ENCODE measurements at places on chromosomes 13 and 19.

- DNase-seq = peak; percentile 66
Measured at GRCh38 chr13:110560601-110561343, 750 bp downstream of the RAB20 start.

DNA sequence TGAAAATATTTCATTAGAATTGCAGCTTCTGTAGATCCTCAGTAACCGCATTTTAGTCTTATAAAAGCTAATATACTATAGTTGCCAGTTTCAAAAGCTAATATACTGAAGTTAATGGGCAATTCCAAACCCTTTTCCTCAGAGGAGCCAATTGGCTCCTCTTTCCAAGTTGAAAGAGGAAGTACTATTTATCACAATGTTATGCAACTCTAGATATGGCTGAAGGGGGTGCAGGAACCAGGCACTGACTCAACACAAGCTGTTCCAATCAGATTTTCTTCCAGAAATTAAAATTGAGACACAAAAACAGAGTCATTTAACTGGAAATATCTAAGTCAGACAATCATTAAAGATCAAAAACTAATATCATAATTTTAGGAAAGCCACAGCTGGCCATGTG is 258.9 kb downstream of the PCDH20 start:
- no peak for DNase-seq

GRCh38 chr13:49240017-49240416 is 7.7 kb upstream of the CDADC1 start:
- no peak for DNase-seq

DNA sequence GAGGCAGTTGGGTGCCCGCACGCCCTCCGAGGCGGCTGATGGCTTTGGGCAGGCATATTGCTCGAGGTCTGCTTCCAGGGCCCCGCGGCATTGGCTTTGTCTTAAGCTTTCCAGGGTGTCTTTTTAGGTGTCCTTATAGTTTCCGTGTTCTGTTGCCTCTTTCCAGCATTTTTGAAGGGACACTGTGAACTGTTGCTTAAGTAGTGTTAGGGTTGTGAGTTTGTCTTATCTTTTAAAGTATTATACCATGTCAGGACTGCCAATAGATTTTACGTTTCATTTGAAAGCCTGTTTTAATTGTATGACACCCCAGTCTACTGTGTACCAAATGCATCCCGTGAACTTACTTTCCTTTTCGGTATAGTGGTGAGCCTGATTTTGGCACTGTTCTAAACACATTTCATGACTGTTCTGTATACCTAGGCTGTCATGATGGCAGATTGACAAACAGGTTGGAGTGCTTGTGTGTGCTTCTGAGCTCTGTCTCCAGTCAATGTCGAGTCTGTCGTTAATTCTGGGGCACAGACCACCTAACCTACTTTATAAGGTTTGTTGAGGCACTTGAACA is 656 bp downstream of the PCCA start:
- no peak for DNase-seq

DNA sequence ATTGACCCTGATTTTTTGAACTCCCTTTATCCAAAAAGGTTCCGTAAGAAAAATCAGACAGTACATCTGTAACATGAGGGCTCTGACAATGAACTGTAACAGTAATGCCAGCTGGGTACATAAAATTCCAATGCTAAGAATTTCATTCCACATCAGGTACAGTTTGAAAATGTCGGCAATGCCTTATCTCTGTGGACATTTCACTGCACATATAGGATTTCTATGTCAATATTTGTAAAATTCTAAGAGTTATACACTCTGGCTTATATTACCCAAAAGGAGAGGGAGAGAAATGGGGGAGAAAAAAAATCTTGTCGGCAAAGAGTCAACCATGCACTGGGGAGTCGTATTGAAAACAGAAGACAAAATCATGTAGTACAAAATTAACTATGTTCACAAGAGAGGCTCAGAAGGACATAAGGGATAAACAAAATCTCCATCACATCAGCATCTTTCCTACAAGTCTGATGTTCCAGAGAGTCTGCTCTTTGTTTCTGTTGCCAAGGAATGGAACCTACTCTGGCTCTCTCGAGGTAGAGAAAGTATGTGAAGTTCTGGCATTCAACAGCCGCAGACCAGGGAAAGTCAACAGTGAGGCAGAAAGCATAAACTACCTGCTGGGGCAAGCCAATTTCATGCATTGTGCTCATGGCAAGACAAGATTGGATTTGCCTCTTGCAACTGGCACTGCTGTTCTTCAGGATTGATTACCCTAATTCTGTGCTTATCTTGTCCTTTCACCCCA is 72.4 kb downstream of the STARD13 start:
- DNase-seq = peak; percentile 72

DNA sequence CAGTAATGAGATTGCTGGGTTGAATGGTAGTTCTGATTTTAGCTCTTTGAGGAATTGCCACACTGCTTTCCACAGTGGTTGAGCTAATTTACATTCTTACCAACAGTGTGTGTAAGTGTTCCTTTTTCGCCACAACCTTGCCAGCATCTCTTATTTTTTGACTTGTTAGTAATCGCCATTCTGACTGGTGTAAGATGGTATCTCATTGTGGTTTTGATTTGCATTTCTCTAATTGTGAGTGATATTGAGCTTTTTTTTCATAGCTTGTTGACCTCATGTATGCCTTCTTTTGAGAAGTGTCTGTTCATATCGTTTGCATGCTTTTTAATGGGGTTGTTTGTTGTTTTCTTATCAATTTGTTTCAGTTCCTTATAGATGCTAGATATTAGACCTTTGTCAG is 245.0 kb downstream of the MTUS2 start:
- DNase-seq = no peak

- DNase-seq = no peak
Measured at GRCh38 chr19:30545752-30546151, 173.6 kb downstream of the ZNF536 start.
